ENCODE measurements at places on chromosomes 16 and 17.

GRCh38 chr17:57372156-57372555 lies 115.8 kb downstream of the MSI2 start:
- DNase-seq: peak; percentile 52

- no peak for DNase-seq
Measured at GRCh38 chr16:66366433-66367299, at the start of gene CDH5. Gene CDH5 (plus strand): TSS chr16:66366691. CDS start chr16:66379338, 12,647 bp downstream.

- no peak for DNase-seq
Measured at GRCh38 chr17:47929218-47930000, 12.0 kb upstream of the PNPO start.

DNA sequence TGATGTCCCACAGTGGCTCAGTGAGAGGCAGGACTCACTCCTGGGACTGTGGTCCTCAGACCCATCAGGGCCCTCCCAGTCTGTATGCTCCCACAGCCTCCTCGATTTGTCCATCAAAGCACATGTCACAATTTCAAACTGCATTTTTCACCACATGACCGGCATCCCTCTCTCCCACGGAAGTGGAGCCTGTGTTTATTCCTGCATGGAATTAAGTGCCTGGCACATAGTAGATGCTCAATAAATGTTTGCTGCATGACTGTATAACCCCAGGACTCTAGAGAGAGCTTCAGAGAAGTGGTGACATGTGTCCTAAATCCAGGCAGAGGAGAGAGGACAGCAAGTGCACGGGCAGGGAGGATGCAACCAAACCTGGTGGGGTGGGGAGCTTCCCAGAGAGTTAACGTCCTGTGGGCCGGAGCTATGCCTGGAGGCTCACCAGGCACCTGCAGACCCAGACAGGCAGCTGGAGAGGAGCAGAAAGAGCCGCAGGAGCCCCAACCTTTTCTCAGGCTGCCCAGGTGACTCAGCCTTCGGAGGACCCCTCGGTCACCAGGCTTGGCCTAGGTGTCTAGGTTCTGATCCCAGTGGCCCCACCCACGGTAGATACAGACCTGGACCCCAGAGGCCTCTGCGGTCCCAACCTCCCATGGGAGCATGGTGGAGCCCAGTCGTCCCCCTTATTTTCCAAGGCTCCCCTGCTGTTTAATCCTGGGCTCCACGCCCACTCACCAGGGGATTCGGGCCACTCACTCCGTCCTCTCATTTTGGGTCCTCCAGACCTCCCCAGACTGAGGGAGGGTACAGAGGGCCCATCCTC lies 5.8 kb downstream of the CDH5 start:
- no peak for DNase-seq

GRCh38 chr16:29854520-29855100 lies 8.4 kb downstream of the CDIPT start:
- DNase-seq: no peak

Measured in NCI-H1105 treated with DMSO at 0.1 percent for 48 hours (cell line).